ENCODE measurements at places on chromosomes 16 and 17. TPM values are rescaled to one million over a fixed set of nuclear protein-coding genes. Genes with fewer than 3 reads are reported as not detected.

DNA sequence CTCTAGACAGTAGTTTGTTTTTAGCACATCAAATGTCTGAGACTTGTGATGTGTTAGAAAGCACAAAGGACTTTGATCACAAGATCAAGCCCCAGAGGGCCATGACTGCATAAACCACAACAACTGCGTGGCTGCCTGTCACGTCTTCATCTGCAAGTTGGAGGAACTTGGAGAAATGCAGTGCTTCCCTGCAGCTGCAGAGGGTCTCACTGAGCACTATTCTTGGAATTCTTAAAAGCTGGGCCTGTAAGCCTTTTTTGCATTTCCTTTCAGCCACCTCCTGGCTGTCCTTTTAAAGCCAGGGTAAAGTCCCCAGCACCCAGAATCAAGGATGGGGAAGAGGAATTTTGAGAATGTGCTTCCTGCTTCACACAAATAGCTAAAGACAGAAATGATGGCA, 431.3 kb downstream of the MAF start:
- DNase-seq, result peak; percentile 68
- no peaks in the 10 kb centered on the region for H3K27me3 ChIP-seq
- H3K4me3 ChIP-seq, result no peak overlapping the region
- H3K36me3 ChIP-seq, result no peaks in the 10 kb centered on the region
- H3K4me1 ChIP-seq, result peaks cover 22% of the 10 kb centered on the region

DNA sequence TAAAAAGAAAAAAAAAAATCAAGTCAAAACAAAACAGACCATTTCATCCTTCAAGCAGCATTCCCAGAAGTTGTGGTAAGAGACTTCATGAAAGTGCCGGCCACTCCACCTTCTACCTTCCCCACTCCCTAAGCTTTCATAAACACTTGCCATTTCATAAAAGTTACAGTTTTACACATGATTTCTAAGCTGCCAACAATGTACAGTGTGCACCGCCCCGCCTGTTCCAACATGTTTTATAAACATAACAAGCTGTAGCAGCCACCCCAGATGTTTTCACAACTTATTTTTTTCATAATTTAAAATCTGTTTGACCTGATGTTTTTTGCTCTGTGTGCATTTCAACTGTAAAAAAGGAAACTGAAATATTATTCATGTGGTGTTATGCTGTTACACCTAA, 608.1 kb downstream of the TOX3 start:
- H3K27me3 ChIP-seq, result no peaks in the 10 kb centered on the region
- H3K36me3 ChIP-seq, result no peaks in the 10 kb centered on the region

DNA sequence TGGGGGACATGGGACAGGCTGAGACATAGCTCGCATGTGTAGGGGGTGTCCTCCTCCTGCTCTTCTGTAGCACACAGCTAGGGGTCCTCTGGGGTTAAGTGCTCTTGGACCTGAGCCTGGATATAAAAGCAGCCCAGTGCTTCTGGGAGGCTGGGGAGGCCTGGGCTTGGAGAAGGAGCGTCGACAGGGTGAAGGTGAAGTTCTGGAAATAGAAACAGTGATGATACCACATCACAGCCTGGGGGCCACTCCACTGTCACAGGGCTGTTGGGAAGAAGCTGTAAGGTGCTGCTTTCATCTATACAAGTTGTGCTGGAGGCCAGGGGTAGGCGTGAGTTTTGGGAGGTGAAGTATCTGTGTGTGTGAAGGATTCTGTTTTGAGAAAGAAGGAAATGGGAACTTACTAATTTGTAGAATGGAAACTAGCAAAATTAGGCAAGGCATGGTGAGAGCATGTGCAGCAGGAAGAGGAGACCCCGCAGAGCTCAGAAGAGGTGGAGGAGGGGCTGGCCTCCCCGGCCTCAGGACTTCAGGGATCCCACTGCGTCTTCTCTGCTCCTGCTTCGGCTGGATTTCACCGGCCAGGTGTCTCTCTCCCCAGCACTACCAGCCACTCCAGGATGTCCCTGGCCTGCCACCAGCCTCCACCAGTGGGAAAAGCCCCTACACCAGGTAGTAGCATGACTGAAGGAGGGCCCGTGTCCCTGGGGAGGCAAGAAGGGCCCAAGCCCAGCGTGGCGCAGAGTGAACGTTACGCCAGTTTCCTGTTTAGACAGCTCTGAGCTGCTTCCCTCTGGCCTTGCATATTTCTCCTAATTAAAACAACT, 19.4 kb downstream of the PLCG2 start:
- no peak overlapping the region for H3K4me3 ChIP-seq
- peaks cover 2% of the 10 kb centered on the region for H3K4me1 ChIP-seq
- no peak overlapping the region for H3K27ac ChIP-seq
- no peak for DNase-seq
- H3K27me3 ChIP-seq, result peaks cover 4% of the 10 kb centered on the region
- no peaks in the 10 kb centered on the region for H3K36me3 ChIP-seq

DNA sequence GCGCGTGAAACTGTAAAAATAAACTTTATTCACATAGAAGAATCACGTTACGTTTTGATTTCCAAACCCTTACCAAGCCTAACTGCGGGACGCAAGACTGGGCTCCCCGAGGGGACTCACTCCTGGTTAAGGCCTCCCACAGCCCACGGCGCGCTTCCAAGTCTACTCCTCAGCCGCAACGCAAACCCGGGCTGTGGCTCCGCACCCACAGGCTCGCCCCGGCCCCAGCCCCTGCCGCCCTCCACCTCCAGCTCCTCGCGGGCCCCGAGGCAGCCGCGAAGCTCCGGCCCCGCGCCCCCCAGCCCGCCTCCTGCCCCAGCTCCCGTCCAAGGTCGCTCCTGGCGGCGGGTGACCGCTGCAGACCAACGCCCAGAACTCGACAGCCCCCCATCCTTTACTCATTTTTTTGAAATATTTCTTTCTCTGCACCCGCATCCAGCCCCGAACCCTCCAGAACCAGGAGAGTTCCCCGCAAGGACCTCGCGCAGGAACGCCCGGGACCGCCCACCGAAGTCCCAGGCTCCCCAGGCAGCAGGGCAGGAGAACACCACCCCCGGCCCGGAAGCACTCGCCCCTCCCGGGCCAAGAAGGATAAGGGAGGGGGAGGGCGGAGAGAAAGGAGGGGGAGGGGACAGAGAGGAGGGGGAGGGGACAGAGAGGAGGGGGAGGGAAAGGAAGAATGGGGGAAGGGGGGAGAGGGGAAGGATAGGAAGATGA, 912 bp downstream of the USP22 start:
- H3K36me3 ChIP-seq, result peaks cover 5% of the 10 kb centered on the region
- H3K27ac ChIP-seq, result peak overlapping the region; percentile 96
- H3K4me1 ChIP-seq, result peaks cover 28% of the 10 kb centered on the region

- H3K4me3 ChIP-seq, result no peak overlapping the region
- no peaks in the 10 kb centered on the region for H3K36me3 ChIP-seq
- peaks cover 20% of the 10 kb centered on the region for H3K4me1 ChIP-seq
- no peaks in the 10 kb centered on the region for H3K27me3 ChIP-seq
- DNase-seq, result no peak
Measured at GRCh38 chr17:73025041-73025560, 67.4 kb downstream of the SLC39A11 start.

GRCh38 chr17:49403514-49404289, 11.0 kb downstream of the PHB1 start:
- peak; percentile 32 for DNase-seq
- H3K4me3 ChIP-seq, result no peak overlapping the region
- peaks cover 54% of the 10 kb centered on the region for H3K36me3 ChIP-seq
- no peaks in the 10 kb centered on the region for H3K27me3 ChIP-seq
- H3K4me1 ChIP-seq, result peaks cover 30% of the 10 kb centered on the region

DNA sequence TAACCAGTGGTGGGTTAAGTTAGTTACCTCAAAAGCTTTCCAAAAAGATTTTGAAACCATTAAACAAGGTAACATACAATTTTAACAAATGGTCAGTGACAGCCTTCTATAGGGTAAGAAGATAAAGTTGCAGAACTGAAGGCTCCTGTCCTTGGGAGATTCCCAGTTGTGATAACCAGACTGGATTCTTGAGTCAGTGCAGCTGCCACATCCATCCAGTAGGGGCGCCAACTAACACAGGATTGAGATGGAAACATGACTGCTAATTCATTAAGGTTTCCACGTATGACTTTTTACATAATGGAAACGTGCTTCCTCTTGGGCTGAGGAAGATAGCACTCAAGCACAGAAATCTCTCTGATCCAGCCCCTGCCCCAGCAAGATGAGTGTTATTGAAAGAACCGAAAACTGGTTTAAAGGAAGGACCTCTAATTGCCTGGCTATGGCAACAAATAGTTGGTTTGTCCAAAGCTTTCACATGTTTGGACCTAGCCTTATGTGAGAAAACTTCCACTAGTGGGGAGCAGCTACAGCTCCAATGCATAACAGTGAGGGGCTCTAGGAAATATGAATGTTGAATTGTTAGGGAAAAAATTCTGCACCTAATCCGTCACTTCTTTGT, 269.8 kb upstream of the MYOCD start:
- H3K36me3 ChIP-seq, result no peaks in the 10 kb centered on the region
- no peaks in the 10 kb centered on the region for H3K4me1 ChIP-seq
- H3K27ac ChIP-seq, result no peak overlapping the region

GRCh38 chr16:12320298-12320706, 343.8 kb downstream of the SNX29 start:
- H3K27ac ChIP-seq, result no peak overlapping the region
- DNase-seq, result no peak
- H3K4me3 ChIP-seq, result no peak overlapping the region
- H3K4me1 ChIP-seq, result peaks cover 10% of the 10 kb centered on the region
- no peaks in the 10 kb centered on the region for H3K27me3 ChIP-seq
- no peaks in the 10 kb centered on the region for H3K36me3 ChIP-seq

GRCh38 chr16:28880589-28880915, 2.3 kb downstream of the ATP2A1 start:
- H3K36me3 ChIP-seq, result peaks cover 27% of the 10 kb centered on the region
- peak overlapping the region; percentile 72 for H3K4me3 ChIP-seq
- no peak for DNase-seq
- peaks cover 63% of the 10 kb centered on the region for H3K4me1 ChIP-seq

- peak overlapping the region; percentile 61 for H3K4me3 ChIP-seq
- peaks cover 38% of the 10 kb centered on the region for H3K4me1 ChIP-seq
- DNase-seq, result no peak
- H3K27me3 ChIP-seq, result peaks cover 7% of the 10 kb centered on the region
- H3K36me3 ChIP-seq, result no peaks in the 10 kb centered on the region
Measured at GRCh38 chr16:90023078-90023447, 3.8 kb upstream of the DBNDD1 start.

DNA sequence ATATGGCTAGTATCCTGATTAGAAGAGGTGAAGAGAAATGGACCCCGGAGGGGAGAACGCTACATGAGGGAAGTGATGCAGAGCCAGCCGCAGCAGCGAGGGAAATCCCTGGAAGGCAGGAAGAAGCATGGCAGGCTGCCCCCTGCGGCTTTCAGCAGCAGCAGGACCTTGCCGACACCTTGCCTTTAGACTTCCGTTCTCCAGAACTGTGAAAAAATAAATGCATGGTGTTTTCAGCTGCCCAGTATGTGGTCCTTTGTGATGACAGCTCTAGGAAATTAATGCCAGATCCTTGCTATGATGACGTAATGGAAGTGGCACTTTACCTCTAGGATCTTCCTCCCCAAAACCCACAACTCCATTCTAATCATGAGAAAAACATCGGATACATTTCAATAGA, 9.7 kb upstream of the ZFP1 start:
- H3K4me3 ChIP-seq, result no peak overlapping the region
- H3K27ac ChIP-seq, result no peak overlapping the region
- H3K36me3 ChIP-seq, result no peaks in the 10 kb centered on the region
- no peaks in the 10 kb centered on the region for H3K4me1 ChIP-seq
- DNase-seq, result no peak
- no peaks in the 10 kb centered on the region for H3K27me3 ChIP-seq

- H3K4me1 ChIP-seq, result no peaks in the 10 kb centered on the region
- no peaks in the 10 kb centered on the region for H3K36me3 ChIP-seq
- H3K27ac ChIP-seq, result no peak overlapping the region
- H3K4me3 ChIP-seq, result no peak overlapping the region
- DNase-seq, result no peak
Measured at GRCh38 chr17:27430882-27431491, 25.3 kb upstream of the KSR1 start.

- peak; percentile 91 for DNase-seq
- no peaks in the 10 kb centered on the region for H3K27me3 ChIP-seq
- H3K27ac ChIP-seq, result peak overlapping the region; percentile 93
- no peak overlapping the region for H3K4me3 ChIP-seq
Measured at GRCh38 chr16:70700101-70701020, 14.5 kb upstream of the MTSS2 start.

DNA sequence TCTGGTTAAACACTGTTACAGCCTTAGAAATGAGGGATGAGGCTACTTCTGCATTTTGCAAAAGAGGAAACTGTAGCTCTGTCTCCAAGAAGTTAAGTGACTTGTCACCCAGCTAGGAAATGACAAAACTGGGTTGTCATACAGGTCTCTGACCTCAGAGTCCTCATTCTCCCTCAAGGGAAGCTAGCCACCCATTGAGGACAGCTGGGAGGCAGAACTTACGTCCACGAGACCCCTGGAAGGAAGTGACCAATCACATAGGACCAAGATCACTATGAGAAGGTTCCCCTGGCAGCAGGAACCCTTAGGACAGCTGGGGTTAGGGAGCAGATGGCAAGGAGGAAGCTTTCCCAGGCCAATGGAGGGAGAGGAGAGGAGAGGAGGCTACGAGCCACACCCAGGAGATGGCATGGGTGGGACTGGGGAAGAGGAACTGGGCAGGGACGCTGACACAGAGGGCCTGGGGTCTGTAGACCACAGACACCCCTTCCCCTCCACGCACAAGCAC, 11.2 kb downstream of the METTL22 start:
- no peak overlapping the region for H3K4me3 ChIP-seq
- H3K27ac ChIP-seq, result peak overlapping the region; percentile 7
- no peaks in the 10 kb centered on the region for H3K4me1 ChIP-seq
- peaks cover 86% of the 10 kb centered on the region for H3K36me3 ChIP-seq

GRCh38 chr17:7282752-7283321, 1.3 kb downstream of the SLC2A4 start:
- H3K27ac ChIP-seq, result peak overlapping the region; percentile 95
- no peak for DNase-seq
- peaks cover 30% of the 10 kb centered on the region for H3K4me1 ChIP-seq
- peaks cover 28% of the 10 kb centered on the region for H3K36me3 ChIP-seq
- H3K4me3 ChIP-seq, result peak overlapping the region; percentile 61

- H3K27ac ChIP-seq, result no peak overlapping the region
- H3K4me1 ChIP-seq, result peaks cover 1% of the 10 kb centered on the region
- H3K4me3 ChIP-seq, result no peak overlapping the region
Measured at GRCh38 chr16:77548766-77549165, 113.9 kb upstream of the ADAMTS18 start.

GRCh38 chr16:27670071-27670810, 120.3 kb downstream of the KATNIP start:
- no peaks in the 10 kb centered on the region for H3K36me3 ChIP-seq
- no peak overlapping the region for H3K27ac ChIP-seq
- DNase-seq, result peak; percentile 43
- no peak overlapping the region for H3K4me3 ChIP-seq
- no peaks in the 10 kb centered on the region for H3K4me1 ChIP-seq

The ERCC4 gene
- 8.8 TPM for polyA plus RNA-seq

The PRSS33 gene
- polyA plus RNA-seq, result not detected

The IGF2BP1 gene
- 17.7 TPM for polyA plus RNA-seq

Data from muscle of leg (tissue), 16 donors.